Cardiac muscle cell (in vitro differentiated cells and primary cell): ENCODE measurements at places on chromosomes 3 and 15. TPM values are rescaled to one million over a fixed set of nuclear protein-coding genes. Genes with fewer than 3 reads are reported as not detected.
A peak's percentile ranks its signal among the peaks of the same experiment; 100 is the strongest.

The MYO5C gene
- 1.0 and 2.9 TPM in 2 replicates for polyA plus RNA-seq

The STAG1 gene
- 12.7 and 14.1 TPM in 2 replicates for polyA plus RNA-seq

The SV2B gene
- 0.32 TPM in 1 of 2 replicates, not detected in the other for polyA plus RNA-seq

The EBLN2 gene
- polyA plus RNA-seq: 4.8 and 6.4 TPM in 2 replicates

The TJP1 gene
- 66.6 and 69.4 TPM in 2 replicates for polyA plus RNA-seq

The TLR9 gene
- polyA plus RNA-seq: 0.51 TPM in 1 of 2 replicates, not detected in the other

The PXYLP1 gene
- polyA plus RNA-seq: 11.0 and 22.7 TPM in 2 replicates

DNA sequence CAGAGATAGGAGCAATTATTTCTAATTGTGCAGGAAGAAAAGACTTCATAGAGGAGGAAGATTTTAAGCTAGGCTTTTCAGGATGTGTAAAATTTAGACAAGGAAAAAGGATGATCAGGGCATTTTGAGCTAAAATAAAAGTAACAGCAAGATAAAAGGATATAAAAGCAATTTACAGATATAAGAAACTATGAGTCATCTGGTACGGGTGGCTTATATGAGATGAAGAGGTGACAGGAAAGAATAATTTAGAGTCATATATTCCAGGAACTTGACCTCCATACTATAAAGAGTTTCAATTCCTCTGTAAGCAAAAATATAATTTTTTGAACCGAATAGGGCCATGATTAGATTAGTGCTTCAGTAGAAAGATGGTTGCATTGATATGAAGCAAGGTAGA lies 273.7 kb downstream of the RBMS3 start:
- no peak overlapping the region for H3K27ac ChIP-seq
- no peak for DNase-seq
- no peak overlapping the region for H3K4me3 ChIP-seq
- no peaks in the 10 kb centered on the region for H3K27me3 ChIP-seq
- no peaks in the 10 kb centered on the region for H3K36me3 ChIP-seq
- H3K4me1 ChIP-seq: peaks cover 17% of the 10 kb centered on the region

DNA sequence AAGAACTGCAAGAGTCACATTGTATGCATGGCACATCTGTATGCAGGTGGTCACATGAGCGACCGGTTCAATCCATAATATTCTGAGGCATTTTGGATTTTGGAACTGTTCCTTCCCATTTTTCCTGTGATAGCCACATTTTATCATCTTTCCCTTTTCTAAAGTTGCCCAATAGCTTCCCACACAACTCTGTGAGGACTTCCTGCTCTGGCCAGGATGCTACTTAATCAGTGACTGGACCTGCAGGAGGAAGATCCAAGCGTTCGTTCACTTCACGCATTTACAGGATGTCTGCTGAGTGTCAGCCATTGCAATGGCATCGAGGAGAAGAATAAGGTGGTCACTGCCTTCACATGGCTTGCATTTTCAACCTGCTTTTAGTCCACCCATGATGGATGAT lies 9.8 kb downstream of the KLHL6 start:
- H3K36me3 ChIP-seq: no peaks in the 10 kb centered on the region
- peaks cover 58% of the 10 kb centered on the region for H3K27me3 ChIP-seq
- peak; percentile 12 for DNase-seq
- no peak overlapping the region for H3K27ac ChIP-seq
- no peaks in the 10 kb centered on the region for H3K4me1 ChIP-seq

- no peaks in the 10 kb centered on the region for H3K27me3 ChIP-seq
- no peaks in the 10 kb centered on the region for H3K4me1 ChIP-seq
- H3K36me3 ChIP-seq: no peaks in the 10 kb centered on the region
- H3K4me3 ChIP-seq: no peak overlapping the region
These were observed 1239.2 kb downstream of the NSUN3 start for GRCh38 chr3:95302044-95302443.

- no peak overlapping the region for H3K27ac ChIP-seq
- H3K36me3 ChIP-seq: no peaks in the 10 kb centered on the region
- no peaks in the 10 kb centered on the region for H3K27me3 ChIP-seq
- no peak for DNase-seq
- H3K4me3 ChIP-seq: no peak overlapping the region
- H3K4me1 ChIP-seq: peaks cover 12% of the 10 kb centered on the region
These were observed 3.5 kb upstream of the PLA2G4E start for GRCh38 chr15:42024303-42024702.

- no peaks in the 10 kb centered on the region for H3K4me1 ChIP-seq
- H3K36me3 ChIP-seq: no peaks in the 10 kb centered on the region
- H3K27me3 ChIP-seq: no peaks in the 10 kb centered on the region
- H3K4me3 ChIP-seq: no peak overlapping the region
- no peak for DNase-seq
These were observed 296.6 kb downstream of the ZNF621 start for GRCh38 chr3:40821315-40821714.

DNA sequence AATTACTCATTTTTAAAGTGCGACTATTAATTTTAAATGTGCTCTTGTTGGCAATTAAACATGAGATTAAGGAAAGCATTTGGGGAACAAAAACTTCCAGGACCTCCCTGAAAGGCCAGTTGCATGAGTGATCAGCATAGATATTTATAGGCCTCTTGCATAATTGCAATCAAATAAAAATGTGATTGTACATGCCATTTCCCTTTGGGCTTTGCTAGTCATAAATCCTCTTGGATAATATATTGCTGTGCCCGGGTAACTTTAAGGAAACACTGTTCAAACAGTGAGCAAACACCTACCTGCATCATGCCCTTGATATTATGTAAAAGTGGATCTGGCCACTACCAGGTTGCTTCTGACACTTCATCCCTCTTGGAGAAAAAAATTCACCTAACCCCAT lies 239.1 kb downstream of the MCTP2 start:
- H3K36me3 ChIP-seq: no peaks in the 10 kb centered on the region
- no peaks in the 10 kb centered on the region for H3K4me1 ChIP-seq
- no peaks in the 10 kb centered on the region for H3K27me3 ChIP-seq
- H3K27ac ChIP-seq: no peak overlapping the region
- H3K4me3 ChIP-seq: no peak overlapping the region
